ENCODE measurements at places on chromosomes 3 and 15.

- no peak for DNase-seq
These were observed 61.4 kb downstream of the SMAD6 start for GRCh38 chr15:66763186-66764071.

- no peak for DNase-seq
These were observed 231.1 kb upstream of the COL8A1 start for GRCh38 chr3:99407257-99407656.

DNA sequence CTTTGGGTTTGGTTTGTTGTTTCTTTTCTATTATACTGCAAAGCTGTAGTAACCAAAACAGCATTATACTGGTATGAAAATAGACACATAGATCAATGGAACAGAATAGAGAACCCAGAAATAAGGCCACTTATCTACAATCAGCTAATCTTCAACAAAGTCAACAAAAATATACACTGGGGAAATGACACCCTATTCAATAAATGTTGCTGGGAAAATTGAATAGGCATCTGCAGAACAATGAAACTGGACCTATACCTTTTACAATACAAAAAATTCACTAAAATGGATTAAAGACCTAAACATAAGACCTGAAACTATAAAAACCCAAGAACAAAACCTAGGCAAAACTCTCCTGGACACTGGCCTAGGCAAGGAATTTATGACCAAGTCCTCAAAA, 52.9 kb downstream of the TLNRD1 start:
- DNase-seq, result no peak

GRCh38 chr3:7357101-7357500, 496.2 kb downstream of the GRM7 start:
- DNase-seq, result no peak

DNA sequence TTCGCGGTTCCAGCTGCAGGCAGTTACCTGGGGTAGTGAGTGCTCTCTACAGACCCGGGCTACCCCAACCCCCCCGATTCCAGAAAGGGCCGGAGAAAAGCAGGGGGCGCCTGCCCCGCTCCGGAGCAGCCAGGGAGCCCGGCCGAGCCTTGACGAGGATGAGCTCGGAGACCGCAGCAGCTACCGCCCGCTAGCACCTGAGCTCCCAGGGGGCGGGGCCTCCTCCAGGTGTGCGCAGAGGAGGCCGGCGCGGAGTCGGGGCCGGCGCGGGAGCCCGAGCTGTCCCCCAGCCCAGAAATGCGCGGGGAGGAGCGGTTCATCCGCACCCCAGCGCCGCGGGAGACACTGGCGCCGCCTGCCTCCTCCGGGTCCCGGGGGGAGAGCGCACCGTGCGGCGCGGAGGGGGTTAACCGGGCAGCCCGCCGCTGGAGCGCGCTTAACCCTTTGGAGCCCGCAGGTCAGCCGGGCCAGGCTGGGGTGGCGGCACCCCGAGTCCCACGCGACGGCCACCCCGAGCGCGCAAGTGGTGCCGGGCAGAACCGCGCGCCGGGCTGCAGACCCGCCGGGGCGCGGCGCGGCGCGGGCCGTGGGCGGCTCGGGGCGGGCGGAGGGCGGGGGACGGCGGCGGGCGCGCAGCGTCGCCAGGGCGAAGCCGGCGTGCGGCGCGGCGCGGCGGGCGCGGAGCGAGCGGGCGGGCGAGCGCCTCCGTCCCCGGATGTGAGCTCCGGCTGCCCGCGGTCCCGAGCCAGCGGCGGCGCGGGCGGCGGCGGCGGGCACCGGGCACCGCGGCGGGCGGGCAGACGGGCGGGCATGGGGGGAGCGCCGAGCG, at the start of gene CACNA1D:
TSS of gene CACNA1D (plus strand) at position 649 of the 829 bp plus-strand sequence. CDS start 556 bp downstream, outside the sequence.
- DNase-seq, result no peak

GRCh38 chr3:32423534-32423933, 31.9 kb downstream of the CMTM7 start:
- no peak for DNase-seq

DNA sequence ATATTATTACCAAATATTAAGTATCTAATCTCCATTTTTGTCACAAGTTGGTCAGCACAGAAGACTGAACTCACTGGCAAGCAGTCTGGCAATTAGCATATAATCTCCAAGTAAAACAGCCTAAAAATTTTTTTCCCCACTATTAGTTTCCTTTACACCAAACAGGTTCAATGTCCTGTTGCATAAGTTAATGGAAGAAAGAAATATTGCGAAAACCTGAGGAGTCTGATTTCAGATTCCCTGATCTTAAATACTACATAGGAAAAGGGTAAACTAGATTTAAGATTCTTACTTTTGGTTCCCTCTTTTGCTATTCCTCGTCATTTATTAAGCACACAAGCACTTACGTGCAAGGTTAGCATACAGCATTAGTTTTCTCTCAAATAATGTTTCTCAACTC, 133.2 kb upstream of the PLXND1 start:
- no peak for DNase-seq

GRCh38 chr15:90606641-90607040, 76.9 kb downstream of the CRTC3 start:
- no peak for DNase-seq

- no peak for DNase-seq
These were observed 19.7 kb downstream of the KCNAB1 start for GRCh38 chr3:156140001-156140595.

DNA sequence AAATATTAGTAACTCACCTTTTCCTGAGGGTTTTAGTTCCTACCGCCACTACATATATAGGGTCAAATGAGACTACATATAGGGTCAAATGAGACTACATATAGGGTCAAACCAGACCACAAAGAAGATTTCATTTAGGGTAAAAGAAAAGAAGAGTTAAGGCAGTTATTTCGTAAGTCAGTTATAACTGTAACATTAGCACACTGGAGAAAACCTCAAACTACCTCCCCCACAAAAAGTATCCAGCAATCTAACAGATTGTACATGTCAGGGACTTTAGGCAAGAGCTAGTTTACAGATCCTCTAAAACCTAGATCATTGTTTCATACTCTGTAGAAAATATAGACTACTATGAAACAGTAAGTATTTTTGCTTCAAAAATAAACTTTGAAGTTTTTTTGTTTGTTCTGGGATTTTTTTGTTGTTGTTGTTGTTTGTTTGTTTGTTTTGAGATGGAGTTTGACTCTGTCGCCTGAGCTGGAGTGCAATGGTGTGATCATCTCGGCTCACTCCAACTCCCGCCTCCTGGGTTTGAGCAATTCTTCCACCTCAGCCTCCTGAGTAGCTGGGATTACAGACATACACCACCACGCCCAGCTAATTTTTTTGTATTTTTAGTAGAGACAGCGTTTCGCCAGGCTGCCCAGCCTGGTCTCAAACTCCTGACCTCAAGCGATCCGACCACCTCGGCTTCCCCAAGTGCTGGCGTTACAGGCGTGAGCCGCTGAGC, 92.4 kb upstream of the CGNL1 start:
- no peak for DNase-seq

DNA sequence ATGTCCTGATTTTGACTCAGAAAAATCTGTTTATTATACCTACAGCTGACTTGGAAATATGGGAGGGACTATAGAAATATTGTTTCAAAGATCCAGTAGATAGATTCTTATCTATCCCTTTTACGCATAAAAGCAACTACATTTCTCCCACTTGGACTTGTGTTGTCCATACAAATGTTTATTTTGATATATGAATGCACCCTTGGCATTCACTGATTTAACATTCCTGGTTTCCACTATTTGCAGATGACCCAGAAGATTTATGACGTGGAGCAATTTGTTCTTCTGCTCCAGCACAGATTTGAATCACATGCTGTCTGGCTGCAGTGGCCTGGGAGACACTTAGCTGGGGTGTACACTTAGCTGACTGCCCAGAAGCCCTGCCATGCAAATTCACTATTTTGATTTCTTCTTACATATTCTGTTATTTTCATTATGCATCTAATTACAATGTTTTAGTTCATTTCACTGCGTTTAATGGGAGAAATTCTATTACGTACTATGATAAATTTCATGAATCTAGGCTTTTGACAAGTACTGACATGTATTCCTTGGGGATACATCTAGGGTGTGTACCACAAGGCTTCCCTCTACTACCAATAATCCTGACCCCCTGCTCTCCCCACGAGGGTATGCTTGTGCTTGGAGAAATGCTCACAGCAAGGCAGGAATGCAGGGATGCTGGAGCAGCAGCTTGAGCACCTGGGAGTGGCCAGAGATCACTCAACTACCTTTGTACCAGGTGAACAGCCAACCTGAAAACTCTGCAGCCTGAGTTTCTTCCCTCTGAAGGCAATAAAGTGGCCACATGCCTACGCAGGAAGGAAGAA, 223.6 kb upstream of the TBL1XR1 start:
- no peak for DNase-seq

DNA sequence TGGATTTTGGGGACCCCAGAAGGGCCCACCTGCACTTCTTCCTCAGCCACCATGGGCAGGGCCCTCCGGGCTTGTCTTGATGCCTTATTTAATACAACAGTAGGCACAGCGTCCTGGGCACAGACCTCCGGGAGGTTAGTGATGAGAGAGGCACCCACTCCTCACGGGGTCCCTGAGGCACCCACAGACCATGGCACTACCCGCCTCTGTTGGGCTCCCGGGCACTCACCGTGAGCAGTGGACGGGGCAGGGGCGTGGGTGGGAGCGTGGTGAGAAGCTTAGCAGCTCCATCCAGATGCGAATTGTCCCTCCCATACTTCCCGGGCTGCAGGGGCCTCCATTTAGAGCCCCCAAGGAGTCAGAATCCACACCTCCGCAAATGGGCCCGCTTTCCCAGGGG, 317 bp upstream of the MESP2 start:
- no peak for DNase-seq

DNA sequence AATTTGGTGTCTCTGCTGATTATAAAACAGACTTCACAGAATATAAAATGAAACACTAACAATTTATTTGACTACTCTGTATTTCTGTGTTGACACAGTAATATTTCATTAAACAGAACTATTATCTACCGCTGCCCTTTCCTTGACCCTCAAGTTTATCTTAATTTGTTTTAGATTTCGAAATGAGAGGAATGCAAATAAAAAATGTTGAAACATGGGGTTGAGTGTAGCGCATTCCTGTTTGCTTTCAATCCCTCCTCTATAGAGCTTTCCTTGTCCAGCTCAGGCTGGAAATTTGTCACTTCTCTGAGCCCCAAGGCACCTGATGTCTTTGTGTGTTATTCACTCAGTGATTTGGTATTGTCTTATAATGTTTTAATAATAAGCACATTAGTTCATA, 550.2 kb downstream of the ZBBX start:
- DNase-seq, result no peak

DNA sequence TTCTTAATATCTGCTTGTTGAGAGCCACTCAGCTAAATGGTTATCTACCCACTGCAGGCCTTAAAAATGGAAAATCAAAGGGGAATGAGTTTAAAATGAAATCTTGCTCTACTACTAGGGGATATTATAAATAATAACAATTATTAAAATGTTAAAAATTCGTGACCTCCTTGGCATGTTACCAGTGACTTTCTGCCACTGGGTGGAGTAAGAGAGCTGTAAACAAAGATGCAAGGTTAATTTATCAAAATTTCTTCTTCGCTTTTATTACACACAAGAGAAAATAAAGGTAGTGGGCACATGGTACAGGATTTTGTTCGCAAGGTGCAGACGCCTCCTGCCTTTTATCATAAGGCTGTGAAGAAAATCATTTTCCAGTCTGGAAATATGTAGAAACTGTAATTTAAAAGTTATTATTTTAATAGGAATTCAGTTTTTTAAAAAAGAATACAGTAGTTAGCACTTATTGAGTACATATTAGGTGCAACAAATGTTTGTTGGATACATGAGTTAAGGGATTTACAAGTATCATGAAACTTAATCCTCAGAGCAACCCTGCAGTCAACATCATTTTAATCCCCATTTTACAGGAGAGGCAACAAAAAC, 272.6 kb downstream of the SUCLG2 start:
- DNase-seq, result no peak

DNA sequence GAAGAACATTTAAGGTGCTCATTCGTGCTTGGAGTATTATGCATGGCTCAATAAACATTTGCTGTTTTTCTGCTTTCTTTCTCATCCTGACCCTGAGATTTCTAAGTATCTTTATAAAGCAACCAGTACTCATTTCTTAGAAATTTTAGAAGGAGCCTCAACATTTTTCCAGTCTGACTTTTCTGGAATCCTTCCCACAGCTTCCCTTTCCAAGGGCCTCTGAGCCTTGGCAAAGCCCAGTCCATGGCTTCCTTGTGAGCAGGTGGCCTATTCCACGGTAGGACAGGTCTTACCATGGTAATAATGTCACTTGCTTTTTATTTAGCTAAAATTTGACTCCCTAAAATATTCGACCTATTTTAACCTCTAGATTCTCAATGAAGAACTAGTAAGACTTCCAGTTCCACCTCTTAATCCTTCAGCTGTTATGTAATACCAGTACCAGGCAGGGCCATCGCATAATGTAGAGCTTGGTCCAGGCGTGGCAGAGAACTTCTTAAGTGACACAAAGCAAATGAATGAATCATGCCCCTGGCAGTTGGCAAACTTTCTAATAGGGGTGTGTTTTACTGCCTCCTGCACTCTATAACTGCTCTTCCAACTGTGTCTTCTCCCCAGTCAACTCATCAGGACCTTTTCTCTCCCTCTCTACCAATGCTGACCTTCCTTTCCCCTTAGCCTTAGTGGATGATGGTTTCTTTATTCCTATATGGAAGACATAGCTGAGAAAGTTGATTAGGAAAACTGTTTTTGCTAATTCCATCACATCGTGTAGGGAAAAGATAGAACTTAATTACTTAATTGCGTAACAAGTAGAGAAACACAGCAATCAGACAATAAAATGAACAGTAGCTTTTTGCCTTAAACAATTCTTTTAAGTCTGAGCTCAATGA, 894 bp upstream of the TM4SF4 start:
- DNase-seq, result no peak

- peak; percentile 55 for DNase-seq
These were observed 31.9 kb upstream of the RAB6B start for GRCh38 chr3:133927540-133928066.

DNA sequence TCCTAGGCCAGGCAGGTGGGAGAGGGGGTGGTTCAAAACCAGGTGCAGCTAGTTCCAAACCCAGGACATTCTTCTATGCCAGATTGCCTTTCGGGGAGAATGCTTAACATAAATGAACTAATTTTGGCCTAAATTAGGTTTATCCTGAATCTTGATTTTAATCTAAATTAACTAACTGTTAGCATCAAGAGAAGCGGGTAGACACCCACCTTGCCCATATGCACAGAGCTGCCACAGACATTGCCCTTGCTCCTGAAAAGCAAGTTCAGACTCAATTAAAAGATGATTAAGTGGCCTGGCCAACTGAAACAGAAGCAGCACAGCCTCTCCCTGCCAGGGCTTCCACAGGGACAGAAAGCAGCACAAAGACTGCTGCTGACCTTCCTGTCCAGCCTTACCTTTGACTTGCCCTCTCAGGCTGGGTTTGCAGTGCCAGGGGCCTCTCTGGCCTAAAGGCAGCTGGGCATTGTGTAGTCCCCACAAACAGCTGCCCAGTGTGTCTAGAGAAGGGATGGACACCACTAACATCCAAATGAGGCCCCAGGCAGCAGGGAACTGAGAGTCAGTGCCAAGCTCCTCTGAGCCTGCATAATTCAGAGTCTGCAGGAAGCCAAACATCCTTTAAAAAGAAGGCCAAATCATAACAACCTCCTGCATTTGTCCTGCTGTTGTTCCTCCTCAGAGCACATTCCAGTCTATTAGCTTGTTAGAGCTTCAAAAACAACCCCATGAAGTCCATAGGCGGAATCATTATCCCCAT, 15.4 kb upstream of the OXTR start:
- DNase-seq, result no peak

GRCh38 chr3:114450008-114450596, 156.3 kb downstream of the TIGIT start:
- DNase-seq, result no peak

- no peak for DNase-seq
These were observed 57.4 kb downstream of the MRPS25 start for GRCh38 chr3:15007681-15008141.

All from stimulated activated CD8-positive, alpha-beta memory T cell treated with anti-CD3 and anti-CD28 coated beads, Interleukin-4, amount 100 ng/mL, for 1 hour (primary cell).